ENCODE measurements at places on chromosomes 13 and 19.

DNA sequence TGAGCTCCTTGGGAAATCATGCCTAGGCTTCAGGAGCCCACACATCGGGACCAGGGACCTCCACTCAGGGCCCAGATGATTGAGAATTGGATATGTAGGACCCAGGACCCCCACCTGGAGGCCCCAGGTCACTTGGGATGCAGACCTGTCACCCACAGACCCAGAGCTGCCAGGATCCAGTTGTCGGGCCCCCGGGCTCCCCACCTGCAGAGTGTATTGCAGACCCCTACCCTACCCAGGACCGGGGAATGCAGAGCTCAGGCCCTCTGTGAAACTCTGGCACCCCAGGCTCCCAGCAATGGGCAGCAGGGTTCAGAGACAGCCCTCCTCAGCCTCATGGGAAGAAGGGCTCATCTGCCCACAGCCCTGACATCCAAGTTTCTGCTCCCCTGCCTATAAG, 5.9 kb downstream of the NFKBIB start:
- no peak for DNase-seq

- DNase-seq, result no peak
Observed at GRCh38 chr13:66362485-66362884, 867.7 kb downstream of the PCDH9 start.

DNA sequence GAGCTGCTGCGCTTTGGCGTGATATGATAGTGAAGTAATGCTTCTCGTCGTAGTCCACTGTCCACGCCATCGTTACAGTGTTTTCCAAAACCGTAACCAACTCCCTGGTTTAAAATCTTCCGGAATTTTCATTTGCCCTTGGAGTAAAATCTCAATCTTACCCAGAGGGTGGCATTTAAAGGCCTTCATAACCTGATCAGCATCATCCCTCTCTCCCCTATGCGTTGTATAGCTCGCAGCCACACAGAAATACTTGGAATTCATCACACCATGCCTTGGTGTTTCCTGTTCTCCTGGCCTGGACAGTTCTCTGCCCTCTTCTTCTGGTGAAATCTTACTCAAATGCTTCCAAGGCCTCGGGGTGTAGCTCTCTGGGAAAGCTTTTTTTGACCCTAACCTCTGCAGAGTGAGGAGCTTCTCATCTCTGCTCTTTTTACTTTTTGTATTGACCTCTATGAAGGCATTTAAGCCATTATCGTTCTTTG, 839 bp downstream of the MPHOSPH8 start:
- no peak for DNase-seq

- DNase-seq, result no peak
Observed at GRCh38 chr13:39417131-39417530, 185.9 kb downstream of the LHFPL6 start.

GRCh38 chr13:46716821-46717220, 80.1 kb downstream of the ESD start:
- no peak for DNase-seq

- DNase-seq, result no peak
Observed at GRCh38 chr13:94535775-94536174, 56.3 kb upstream of the DCT start.

GRCh38 chr19:41328157-41328841, 18.3 kb downstream of the CCDC97 start:
- no peak for DNase-seq

DNA sequence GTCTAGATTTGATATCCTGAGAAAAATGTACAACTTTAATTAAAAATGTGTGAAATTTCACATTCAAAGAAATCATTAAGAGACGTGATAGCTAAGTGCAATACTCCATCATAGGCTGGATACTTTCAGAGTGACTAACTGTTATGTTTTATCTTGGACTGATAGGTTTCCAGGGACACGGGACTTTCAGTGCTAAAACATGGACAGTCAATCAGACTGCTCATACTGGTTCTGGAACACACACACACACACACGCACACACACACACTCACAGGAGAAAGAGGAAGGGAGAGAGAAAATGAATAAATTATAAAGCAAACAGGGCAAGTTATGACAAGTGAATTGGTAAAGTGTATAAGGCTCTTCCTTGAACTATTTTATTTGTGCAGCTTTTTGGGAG, 955.9 kb downstream of the SLITRK5 start:
- DNase-seq, result no peak

DNA sequence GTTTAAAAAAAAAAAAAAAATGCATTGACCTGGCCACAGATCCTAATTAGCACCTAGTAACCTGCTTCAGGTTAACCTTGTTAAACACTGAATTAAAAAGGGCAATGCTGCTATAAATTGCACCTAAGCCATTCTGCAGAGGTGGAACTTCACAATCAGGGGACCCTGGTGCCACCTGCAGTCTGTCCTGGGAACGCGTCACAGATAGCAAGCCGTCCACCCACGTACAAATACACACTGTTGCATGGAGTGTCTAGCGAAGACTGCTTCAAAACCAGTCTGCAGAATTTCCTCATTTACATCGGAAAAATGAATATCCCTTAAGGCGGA, 169.3 kb downstream of the COL4A1 start:
- DNase-seq, result no peak

DNA sequence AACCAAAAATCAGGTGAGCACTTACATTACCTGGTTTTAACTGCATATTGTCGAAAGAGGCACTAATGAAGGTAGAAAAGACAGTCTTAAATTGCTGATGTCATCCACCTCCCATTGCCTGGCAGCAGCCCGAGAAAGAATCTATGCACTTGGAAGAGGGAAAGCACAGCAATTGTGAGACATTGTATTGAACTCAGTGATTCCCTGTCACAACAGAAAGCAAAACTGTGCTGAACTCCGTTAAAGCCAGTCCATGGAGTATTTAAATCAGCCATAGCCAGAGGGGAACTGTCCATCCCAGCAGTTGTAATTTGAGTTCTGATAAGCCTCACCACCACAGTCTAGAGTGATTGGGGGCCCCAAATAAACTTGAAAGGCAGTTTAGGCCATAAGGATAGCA, 466.6 kb upstream of the PCDH9 start:
- no peak for DNase-seq

- no peak for DNase-seq
Observed at GRCh38 chr19:46442808-46443450, 14.2 kb upstream of the PNMA8C start.

DNA sequence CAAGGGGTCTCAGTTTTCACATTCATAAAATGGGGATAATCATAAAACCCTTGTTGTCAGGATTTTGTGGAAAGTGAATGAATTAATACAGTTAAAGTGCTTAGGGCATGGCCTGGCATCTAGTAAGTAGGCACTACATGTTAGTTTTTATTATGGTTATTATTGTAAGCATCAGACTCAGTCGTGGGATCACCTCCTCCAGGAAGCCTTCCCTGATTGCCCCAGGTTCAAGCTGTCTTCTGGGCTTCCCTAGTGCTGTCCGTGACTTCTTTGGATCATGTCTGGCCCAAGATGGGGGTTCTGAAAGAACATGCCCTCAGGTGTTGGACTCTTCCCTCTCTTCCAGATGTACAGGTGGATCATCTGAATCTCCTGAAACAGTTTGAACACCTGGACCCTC, 10.7 kb downstream of the NUCB1 start:
- DNase-seq, result no peak

GRCh38 chr13:50451609-50452008, 391.9 kb downstream of the DLEU7 start:
- no peak for DNase-seq

DNA sequence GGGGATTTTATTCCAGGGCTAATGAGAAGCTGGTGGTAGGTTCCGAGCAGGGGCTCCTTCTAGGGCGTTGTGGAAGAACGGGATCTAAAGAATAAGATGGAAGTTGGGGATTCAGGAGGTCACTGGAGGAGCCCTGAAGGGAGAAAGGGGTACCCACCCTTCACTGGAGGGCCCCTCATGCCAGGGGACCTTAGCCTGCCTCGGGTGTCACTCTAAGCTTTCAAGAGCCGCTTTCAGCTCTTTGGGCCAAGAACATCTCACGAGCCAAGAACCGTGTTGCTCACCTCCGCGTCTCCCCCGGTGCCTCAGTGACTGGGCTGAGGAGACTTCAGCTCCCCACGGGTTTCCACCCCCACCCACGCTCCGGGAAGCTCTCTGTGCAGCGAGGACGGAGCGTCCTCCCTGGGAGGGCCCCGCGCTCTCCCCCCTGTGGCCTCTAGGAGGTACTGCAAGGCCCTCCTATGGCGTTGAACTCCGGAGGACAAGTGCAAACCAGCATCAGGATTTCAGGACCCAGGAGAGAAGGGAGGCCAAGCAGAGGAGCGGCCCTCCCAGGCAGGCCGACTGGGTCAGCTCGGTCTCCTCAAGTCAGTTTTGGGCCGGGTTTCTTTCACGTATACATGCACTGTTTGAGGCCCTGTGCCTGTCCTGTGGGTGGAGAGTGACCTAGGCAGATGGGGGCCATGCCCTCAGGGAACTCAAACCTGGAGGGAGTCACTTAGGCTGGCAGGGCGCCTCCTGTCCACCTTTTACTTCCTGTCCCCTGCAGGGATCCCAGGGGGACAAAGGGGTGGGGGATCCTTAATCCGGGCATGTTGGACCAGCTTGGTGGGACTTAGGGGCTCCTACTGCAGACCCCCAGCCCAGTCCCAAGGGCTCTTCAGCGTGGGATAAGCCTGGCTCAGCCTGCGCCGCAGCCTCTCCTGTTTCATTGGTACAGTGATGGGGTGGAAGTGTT, 5.1 kb upstream of the KRTDAP start:
- no peak for DNase-seq

- DNase-seq, result no peak
Observed at GRCh38 chr13:29856426-29856825, 6.0 kb upstream of the UBL3 start.

GRCh38 chr19:632579-633067, 714 bp downstream of the POLRMT start:
- DNase-seq, result no peak

GRCh38 chr19:32150605-32151004, 194.8 kb upstream of the ZNF507 start:
- no peak for DNase-seq

- DNase-seq, result no peak
Observed at GRCh38 chr13:102651892-102652291, 43.0 kb downstream of the METTL21C start.

DNA sequence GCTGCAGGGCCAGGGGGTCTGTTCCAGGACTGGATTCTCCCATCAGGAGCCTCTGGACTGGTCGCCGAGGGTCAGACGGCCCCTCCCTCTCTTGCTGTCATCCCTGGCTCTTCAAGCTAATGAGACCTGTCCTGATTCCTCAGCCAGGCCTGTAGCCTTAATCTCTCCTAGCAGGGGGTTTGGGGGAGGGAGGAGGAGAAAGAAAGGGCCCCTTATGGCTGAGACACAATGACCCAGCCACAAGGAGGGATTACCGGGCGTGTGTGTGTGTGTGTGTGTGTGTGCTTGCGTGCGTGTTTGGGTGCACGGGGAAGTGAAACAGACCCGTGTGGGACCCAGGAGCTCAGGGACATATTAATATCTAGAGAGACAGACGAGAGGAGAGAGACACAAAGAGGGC, 1.9 kb upstream of the CRX start:
- DNase-seq, result no peak

- DNase-seq, result no peak
Observed at GRCh38 chr19:13022859-13023636, 27.8 kb downstream of the NFIX start.

GRCh38 chr13:106102786-106103185, 432.7 kb downstream of the EFNB2 start:
- no peak for DNase-seq

GRCh38 chr19:17479325-17479791, 9.0 kb downstream of the SLC27A1 start:
- DNase-seq, result no peak

DNA sequence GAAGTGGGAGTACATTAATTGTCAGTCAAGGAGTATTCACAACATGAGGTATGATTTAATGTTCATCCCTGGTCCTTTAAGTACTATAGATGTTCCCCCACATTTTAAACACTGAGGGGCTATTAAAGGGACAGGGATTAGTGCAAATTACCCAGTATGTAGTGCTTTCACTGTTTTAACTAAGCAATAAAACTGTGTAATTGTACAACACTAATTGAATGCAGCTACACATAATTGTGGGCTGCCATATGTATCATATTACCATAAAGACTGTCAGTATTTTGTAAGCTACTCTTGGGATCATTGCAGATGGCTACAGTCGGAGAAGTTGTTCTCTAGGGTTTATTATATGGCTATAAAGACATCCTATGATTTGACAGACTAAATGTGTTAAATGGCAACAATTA, 316.6 kb downstream of the DCLK1 start:
- DNase-seq, result no peak

DNA sequence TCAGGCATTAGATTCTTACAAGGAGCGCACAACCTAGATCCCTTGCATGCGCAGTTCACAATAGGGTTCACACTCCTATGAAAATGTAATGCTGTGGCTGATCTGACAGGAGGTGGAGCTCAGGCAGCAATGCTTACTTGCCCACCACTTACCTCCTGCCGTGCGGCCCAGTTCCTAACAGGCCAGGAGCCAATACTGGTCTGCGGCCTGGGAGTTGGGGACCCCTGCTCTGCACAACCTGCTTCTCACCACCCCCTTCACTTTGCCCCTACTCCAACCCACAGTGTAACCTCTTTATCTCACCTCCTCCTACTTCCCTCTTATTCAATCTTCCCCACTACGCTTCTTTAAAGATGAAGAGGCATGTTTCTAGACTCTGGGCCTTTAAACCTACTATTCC, 240.2 kb downstream of the RGCC start:
- DNase-seq, result no peak

GRCh38 chr19:1003283-1003682, 3.1 kb downstream of the GRIN3B start:
- no peak for DNase-seq

GRCh38 chr13:73198991-73199411, 140.2 kb downstream of the KLF5 start:
- no peak for DNase-seq

- no peak for DNase-seq
Observed at GRCh38 chr19:10290357-10290875, 664 bp downstream of the ICAM5 start.

DNA sequence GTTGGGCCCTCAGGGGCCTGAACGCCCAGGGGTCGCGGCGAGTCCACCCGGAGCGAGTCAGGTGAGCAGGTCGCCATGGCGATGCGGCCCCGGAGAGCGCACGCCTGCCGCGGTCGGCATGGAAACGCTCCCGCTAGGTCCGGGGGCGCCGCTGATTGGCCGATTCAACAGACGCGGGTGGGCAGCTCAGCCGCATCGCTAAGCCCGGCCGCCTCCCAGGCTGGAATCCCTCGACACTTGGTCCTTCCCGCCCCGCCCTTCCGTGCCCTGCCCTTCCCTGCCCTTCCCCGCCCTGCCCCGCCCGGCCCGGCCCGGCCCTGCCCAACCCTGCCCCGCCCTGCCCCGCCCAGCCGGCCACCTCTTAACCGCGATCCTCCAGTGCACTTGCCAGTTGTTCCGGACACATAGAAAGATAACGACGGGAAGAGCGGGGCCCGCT, at the start of gene CCNA1:
Gene CCNA1 (plus strand): TSS at position 390 of the 439 bp plus-strand sequence. CDS start 562 bp downstream, outside the sequence.
- no peak for DNase-seq

DNA sequence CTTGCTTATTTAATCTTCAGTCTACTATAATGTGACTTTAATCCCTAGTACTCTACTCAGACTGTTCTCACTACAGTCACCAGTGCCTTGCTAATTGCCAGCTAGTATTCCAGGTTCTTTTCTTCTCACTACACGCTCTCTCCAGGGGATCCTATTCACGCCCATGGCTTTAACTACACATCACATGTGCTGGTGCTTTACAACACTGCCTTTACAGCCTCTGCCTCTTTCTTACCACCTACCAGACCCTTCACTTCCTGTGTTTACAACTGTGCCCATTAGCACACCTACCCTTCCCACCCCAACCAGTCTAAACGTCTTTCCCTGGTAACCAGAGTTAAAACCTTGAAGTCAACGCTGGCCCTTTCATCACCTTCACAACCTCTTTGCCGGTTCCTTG, 249.5 kb downstream of the DNAJC15 start:
- DNase-seq, result no peak
